Panc1 (cell line): ENCODE measurements at places on chromosomes 16 and 17. TPM values are rescaled to one million over a fixed set of nuclear protein-coding genes. Genes with fewer than 3 reads are reported as not detected.

DNA sequence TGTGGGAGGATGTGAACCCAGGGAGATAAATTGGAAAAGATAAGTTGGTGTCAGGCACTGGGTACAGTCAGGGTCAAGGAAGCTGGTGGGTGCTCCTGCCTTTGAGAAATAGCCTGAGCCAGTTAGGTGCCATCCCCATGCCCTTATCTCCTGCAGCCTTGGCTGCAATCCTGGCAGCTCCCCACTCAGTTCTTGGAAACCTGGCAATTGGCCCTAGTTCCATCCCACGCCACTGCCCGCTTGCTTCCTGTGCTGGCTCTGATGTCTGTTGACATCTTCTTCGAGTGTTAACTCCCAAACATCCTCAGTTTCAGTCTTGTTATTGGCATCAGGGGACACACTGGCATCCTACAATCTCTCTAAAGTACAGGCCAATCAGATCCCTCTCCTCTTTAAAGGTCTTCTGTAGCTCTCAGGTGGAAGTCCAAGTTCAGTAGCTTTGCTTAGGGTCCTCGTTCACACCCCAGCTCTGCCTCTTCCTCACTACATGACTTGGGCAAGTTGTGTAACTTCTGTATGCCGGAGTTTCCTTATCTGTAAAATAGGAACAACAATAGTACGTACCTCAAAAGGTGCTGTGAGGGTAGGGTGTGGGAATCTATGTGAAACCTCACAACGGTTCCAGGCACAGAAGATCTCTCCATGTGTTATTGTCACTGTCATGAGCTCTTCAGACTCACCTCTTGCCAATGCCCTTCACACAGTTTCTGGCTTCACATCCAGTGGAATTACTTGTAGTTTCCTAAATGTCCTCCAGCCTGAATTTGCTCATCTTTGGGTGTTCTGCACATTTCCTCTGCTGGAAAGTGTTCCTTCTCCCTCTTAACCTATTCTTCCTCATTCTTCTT is 13.5 kb upstream of the PRKAR1A start:
- DNase-seq = no peak

DNA sequence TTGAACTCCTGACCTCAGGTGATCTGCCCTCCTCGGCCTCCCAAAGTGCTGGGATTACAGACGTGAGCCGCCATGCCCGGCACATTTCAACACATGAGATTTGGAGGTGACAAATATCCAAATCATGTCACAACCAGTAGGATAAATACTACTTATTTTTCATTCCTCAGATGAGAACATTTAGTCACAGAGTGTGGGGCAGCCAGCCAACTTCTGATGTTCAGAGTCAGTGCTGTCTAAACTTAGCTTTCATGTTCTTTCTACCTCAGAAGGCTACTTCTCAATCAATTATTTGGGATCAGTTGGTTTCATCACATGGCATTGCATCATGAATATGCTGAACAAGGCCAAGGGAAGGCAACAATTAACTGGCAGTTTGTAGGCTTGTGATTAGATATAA is 134.5 kb downstream of the CDH13 start:
- no peak for DNase-seq

The C1QL1 gene
- 9.5 TPM for total RNA-seq

GRCh38 chr17:30550512-30551273 is 73.5 kb downstream of the GOSR1 start:
- no peak for DNase-seq

The SLFN13 gene
- 56.5 TPM for total RNA-seq

DNA sequence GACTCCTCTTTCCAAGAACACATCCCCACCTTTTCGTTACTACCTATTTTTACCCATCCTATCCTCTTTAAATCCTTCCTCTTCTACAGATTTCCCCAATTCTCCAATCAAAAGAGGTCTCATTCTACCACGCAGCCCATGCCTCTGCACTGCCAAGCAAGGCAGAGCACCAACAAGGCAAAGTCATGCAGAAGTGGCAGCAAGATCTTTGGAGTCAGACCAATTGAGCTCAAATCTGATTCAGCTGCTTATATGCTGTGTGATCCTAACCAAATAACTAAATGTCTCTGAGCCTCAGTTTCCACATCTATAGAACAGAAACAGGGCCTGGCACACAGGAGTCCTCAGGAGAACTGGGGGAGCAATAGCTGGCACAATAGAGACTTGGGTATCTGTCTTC is 41.0 kb downstream of the TOM1L2 start:
- DNase-seq = no peak

DNA sequence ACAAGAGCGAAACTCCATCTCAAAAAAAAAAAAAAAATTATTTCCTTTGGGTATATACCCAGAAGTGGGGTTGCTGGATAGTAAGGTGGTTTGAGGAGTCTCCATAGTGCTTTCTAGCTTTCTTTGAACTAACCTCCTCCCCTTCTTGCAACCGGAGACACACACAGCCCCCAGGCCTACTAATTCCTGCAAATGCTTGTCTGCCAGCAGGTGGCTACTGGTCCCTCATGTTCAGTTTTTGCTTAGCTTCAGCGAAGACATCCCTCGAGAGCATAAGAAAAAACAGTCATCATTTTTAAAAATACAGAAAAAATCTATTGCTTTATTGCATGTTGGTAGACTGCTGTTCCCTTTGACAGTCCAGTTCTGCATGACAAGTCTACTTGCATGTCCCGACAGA is 439.0 kb downstream of the UTP18 start:
- no peak for DNase-seq

The SMIM36 gene
- not detected for total RNA-seq

- DNase-seq = no peak
These were observed 8.4 kb downstream of the TMEM98 start for GRCh38 chr17:32936186-32936893.

DNA sequence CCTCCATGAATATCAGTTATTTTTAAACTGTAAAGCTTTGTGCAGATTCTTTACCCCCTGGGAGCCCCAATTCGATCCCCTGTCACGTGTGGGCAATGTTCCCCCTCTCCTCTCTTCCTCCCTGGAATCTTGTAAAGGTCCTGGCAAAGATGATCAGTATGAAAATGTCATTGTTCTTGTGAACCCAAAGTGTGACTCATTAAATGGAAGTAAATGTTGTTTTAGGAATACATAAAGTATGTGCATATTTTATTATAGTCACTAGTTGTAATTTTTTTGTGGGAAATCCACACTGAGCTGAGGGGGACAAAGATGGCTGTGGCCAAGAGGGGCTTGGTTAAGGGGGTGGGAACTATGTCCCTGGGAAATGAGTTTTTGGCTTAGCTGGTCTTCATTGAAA is 2.3 kb downstream of the CCL11 start:
- DNase-seq = no peak

DNA sequence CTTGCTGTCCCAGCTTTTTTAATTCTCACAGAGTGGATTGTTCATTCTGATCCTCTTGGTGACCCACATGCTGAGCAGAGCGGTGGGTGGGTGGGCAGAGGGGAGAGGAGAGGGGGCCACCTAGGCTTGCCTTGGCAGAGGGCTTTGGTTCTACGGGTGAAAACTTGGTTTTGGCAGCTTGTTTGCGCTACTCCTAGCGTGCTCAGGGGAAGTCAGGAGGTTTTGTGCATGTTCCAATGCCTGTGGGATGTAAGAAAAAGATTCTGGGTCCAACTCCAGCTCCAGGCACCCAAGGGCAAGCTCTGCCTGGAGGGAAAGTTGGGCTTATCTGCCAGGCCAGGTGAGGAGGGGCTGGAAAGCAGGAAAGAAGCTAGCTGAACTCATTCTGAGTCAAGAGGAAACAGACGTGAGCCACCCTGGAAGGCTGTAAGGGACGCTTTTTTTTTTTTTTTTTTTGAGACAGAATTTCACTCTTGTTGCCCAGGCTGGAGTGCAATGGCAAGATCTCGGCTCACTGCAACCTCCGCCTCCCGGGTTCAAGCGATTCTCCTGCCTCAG is 169.1 kb downstream of the WSCD1 start:
- DNase-seq = no peak

The UBALD1 gene
- total RNA-seq = 29.9 TPM

The BCO1 gene
- total RNA-seq = not detected

GRCh38 chr17:27218719-27219488 is 75.0 kb upstream of the WSB1 start:
- DNase-seq = no peak

DNA sequence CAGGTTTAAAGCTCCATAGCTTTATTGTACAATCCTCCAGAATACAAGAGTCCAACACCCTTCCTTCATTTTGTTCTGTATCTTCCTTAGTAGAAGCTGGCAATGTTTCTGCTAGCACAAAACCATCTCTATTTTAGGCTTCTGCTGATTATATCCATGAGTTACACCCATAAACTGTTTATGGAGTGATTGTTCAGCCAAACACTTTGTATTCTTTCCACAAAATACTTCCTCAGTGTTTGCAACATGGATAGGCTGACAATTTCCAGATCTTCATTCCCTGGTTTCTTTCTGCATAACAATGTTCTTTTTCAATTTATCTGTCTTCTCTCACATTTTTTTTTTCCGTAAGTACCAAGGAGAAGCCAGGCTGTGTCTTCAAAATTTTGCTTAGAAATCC is 839.9 kb upstream of the CDH8 start:
- DNase-seq = no peak

GRCh38 chr16:54936201-54936978 is 5.7 kb downstream of the IRX5 start:
- DNase-seq = no peak

The PNMT gene
- total RNA-seq = 2.4 TPM

GRCh38 chr17:6603744-6604325 is 36.7 kb downstream of the KIAA0753 start:
- DNase-seq = no peak

GRCh38 chr17:75777296-75777922 is 7.2 kb upstream of the UNK start:
- DNase-seq = no peak

GRCh38 chr16:75794426-75794825 is 68.1 kb upstream of the CPHXL start:
- DNase-seq = no peak

The WFIKKN1 gene
- 2.0 TPM for total RNA-seq

GRCh38 chr17:72984145-72984925 is 108.2 kb downstream of the SLC39A11 start:
- DNase-seq = no peak

DNA sequence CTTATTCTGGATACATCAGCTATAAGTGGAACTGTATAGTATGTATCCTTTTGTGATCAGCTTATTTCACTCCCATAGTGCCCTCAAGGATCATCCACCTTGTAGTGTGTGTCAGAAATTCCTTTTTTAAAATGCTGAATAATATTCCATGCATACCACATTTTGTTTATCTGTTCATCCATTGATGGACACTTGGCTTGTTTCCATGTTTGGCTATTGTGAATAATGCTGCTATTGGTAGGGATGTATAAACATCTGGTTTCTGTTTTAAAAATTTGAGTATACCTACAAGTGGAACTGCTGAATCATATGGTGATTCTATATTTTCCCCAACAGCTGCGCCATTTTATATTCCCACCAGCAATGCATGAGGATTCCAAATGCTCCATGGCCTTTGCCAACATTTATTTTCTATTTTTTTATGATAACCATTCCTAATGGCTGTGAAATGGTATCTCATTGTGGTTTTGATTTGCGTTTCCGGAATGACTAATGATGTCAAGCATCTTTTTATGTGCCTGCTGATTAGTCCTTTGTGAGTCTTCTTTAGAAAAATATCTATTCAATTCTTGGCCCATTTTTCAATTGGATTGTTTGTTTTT is 11.6 kb downstream of the RCVRN start:
- DNase-seq = no peak

The ZNF629 gene
- 19.2 TPM for total RNA-seq

- no peak for DNase-seq
These were observed 62.3 kb downstream of the ZDHHC7 start for GRCh38 chr16:84948851-84949610.

DNA sequence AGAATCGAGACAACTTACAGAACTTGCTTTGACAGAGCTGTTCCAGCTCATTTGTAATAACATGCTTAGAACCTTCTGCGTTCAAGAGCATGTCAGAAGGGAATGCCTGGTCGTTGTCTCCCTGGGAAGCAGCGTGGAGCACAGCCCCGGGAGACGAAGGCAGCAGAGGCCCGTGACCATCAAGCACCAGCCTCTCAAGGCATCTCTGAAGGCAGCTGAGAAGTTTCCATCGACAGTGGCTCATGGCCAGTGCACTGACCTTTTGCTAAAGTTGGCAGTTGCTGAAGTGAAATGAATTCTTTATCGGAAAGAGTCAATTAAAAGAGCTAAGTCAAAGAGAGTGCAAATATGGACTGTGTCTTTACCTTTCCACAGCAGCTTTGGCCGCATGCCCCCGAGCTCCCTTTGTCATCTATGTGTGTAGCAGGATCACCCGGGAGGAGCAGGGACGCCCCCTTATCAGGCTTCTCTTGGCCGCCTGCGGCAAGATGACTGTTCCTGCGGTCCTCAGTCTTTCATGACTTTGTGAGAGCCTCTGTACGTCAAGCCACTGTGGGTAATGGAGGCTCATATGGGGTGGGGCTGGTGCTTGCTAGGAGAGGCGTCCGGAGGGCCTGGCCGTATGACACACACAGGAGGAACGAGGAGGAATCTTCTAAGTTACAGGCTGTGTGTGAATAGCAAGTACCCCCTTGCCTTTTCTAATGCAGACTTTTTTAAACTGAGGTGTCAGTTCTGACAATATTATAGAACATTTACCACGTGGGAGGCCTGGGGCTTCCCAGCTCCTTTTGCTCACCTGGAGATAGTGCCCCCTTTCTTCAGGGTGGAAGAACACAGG is 54.2 kb downstream of the LDHD start:
- DNase-seq = no peak

The CHD3 gene
- 84.6 TPM for total RNA-seq

The EVI2B gene
- total RNA-seq = 0.08 TPM

The GRB7 gene
- 2.8 TPM for total RNA-seq

GRCh38 chr16:67549936-67550335 is 12.4 kb upstream of the CTCF start:
- no peak for DNase-seq

DNA sequence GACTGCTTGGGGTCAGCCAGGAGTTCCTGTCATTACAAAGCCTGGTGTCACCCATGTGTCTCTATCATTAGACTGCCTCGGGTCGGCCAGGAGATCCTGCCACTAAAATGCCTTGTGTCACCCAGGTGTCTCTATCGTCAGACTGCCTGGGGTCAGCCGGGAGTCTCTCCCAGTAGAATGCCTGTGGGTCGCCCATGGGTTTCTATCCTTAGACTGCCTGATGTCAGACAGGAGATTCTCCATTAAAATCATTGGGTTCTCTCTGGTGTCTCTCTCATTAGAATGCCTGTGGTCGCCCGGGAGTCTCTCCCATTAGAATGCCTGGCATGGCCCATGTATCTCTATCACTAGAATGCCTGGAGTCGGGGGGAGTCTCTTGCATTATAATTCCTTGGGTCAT is 2231.0 kb downstream of the TP53TG3F start:
- DNase-seq = no peak

The SOST gene
- not detected for total RNA-seq

The SLC16A11 gene
- not detected for total RNA-seq

DNA sequence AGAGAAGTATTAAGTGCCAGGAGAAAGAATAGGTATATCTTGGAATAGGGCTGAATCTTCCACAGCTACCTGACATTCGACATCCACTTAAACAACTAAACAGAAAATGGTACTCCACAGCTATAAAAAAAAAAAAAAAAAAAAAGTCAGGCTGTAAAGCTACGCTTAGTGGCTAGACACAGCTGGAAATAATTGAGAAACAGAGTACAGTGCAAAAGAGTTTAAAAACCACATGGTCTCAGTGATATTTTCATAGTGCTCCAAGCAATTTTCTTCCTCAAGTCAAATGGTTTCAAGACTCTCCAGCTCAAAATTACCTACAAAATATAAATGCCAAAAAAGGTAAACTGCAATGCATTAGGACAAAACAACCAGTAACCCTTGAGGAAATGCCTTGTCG is 607.1 kb downstream of the KCNJ2 start:
- no peak for DNase-seq

The OR3A2 gene
- not detected for total RNA-seq
